ENCODE measurements at places on chromosomes 5 and 9. TPM values are rescaled to one million over a fixed set of nuclear protein-coding genes. Genes with fewer than 3 reads are reported as not detected.

GRCh38 chr9:89756891-89757537 lies 152.2 kb downstream of the GADD45G start:
- DNase-seq = no peak

- DNase-seq = no peak
Observed at GRCh38 chr5:765948-766631, 18.4 kb downstream of the ZDHHC11B start.

- DNase-seq = no peak
Observed at GRCh38 chr5:95027151-95027721, 257.7 kb downstream of the MCTP1 start.

GRCh38 chr9:133602277-133602676 lies 6.9 kb downstream of the FAM163B start:
- no peak for DNase-seq

DNA sequence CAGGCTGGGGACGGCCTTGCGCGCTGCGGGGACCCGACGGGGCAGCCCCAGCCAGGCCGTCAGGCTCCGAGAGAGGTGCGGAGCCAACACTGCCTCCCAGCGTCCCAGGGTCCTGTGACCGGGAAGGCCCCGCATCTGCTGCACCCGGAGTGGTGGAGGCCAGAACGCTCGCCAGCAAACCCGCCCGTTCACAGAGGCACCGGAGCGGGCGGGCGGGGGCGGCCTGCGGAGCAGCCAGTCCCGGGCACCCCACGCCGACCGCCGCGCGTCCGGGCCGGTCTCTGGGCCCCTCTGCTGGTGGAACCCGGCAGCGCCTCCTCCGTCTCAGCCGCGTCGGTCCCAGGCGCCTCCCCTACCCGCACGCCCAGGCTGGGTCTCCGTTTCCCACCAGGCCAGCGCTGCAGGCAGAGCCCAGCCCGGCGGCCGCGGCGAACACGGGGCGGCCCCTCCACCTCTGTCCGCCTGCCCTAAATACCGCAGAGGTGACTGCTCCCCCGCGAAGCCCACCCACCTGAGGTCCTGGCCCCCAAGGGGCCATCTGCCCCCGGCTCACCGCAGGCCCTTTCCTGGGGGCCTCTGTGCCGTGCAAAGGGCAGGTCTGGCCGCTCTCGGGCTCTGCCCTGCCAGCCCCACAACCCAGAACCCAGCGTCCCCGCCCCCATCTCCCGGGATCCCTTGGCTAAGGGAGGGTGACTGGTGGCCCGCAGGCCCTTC lies 15.9 kb downstream of the EXD3 start:
- peak; percentile 44 for DNase-seq

DNA sequence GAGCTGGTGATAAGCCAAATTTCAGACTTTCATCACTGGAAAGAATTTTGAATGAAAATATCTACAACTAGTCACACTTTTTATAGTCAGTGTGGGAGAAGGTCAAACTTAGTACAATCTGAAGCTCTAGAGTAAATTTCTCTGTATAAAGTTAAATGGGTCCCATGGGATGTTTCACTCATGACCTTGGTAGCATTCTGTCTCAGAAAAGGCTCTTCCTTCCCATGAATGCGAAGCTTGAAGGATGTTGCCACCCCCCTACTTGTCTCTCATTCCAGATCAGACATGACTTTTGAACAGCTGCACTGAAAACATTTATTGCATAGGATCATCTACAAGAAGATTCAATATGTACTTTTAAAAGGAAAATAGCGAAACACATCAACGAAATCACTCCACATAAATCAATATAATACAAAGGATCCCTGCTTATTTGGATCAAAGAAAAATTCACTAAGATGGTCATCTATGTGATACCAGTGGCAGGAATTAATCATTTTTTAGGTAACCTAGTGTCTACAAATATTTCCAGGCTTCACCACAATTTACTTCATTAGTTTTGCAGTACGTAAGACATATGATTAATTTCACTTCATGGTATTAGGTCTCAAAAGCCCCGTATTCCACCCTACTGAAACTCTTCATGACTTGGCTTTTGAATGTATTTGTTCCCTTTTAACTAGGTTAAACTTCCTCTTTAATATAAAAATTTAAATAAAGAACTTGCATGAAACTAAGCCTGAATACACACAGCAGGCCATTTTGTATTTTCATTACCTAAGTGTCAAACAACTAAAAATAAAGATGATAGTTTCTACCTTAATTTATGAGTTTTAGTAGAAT lies 4.4 kb downstream of the ST8SIA4 start:
- DNase-seq = no peak

- no peak for DNase-seq
Observed at GRCh38 chr5:87627363-87627762, 214.6 kb upstream of the CCNH start.

DNA sequence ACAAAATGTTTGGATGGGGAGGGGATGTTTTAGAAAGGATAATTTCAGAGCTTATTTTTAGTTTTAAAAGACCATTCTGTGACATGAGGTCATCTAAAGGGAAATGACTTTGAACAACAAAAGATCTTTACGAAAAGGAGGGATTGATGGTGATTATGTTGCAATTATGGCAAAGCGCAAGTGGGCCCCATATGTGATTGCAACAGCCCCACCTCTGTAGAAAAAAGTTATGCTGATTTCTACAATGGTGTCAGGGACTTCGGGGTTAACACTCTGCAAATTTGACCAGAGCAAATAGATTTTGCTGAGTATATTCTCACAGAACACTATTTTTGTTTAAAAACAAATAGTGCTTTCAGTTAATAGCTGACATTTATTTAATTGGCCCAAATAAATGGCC lies 312.8 kb downstream of the NSG2 start:
- DNase-seq = no peak

GRCh38 chr5:64161420-64161819 lies 4.2 kb upstream of the RNF180 start:
- DNase-seq = no peak

DNA sequence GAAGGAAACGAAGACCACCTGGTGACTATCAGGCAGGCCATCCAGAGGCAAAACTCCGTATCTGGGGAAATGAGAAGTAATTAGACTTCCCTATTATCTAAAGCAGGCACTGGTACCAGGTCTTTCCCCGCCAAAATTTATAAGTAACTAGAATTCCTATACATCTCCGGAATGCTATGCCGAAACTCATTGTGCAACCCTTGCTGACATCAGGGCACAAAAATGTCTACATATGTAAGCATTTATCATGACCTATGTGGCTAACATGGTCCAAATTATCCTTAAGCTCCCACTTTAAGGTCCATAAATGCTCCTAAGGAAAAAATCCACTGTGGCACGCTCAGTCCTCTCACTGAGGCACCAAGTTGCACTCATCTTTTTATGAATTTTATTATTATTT lies 17.8 kb downstream of the ACTL7B start:
- DNase-seq = no peak

GRCh38 chr9:76624391-76625048 lies 139.7 kb upstream of the PCA3 start:
- no peak for DNase-seq

- DNase-seq = no peak
Observed at GRCh38 chr5:34959323-34959722, 30.0 kb downstream of the DNAJC21 start.

The GHR gene
- not detected for total RNA-seq

The FYB1 gene
- 596 TPM for total RNA-seq

The TLX3 gene
- not detected for total RNA-seq
